BJ (cell line): ENCODE measurements at places on chromosomes 1 and 21.

GRCh38 chr1:185157599-185158412 lies 839 bp downstream of the SWT1 start:
- no peak for DNase-seq

DNA sequence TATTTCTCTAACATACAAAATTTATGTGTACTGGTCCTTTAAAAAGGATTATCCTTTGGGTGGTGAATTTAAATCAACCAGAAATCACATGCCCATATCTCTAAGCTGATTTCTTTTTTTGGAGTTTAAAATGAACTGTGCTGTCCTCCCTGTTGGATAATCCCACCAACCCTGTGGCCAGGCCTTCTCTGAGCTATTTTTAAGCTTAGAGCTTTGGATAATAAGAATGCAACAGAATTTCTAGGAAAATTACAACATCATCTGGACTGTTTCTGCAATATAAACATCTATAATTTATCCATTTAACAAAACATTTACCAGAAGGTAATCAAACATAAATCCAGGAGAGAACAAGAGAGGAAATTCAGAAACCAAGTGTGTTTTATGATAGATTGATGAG lies 88.3 kb downstream of the LRRC40 start:
- no peak for DNase-seq

DNA sequence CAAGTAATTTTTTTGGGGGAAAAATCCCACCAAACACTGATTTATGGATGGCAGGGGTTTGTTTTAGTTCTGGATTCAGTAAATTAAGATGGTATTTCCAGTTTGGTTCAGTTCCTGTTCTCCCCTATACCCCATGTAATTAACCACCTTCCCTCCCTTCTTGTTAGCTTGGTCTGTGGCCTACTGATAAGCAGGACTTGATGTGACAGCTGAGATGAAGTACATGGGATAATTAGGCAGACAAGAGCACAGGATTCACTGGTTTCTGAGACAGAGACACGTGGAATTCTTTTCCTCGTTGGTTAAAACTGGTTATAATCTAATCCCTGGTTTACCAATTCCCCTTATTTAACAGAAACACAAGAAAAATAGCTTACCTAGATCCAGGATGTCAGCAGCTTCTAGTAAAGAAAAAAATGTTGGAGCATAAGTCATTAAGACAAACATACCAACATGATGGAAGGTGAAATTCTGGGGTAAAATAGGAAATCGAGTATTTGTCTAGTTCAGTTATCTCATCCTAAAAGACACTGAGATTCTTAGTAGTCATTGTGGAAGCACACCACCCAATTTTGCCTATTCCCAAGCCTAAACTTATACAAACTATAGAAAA lies 81.5 kb downstream of the SCMH1 start:
- no peak for DNase-seq

GRCh38 chr1:14852291-14852690 lies 253.8 kb downstream of the KAZN start:
- no peak for DNase-seq

- DNase-seq = no peak
Observed at GRCh38 chr21:42735061-42735460, 81.6 kb downstream of the PDE9A start.

- no peak for DNase-seq
Observed at GRCh38 chr1:244041466-244042120, 9.5 kb upstream of the ZBTB18 start.

GRCh38 chr1:41591891-41592290 lies 107.4 kb upstream of the EDN2 start:
- no peak for DNase-seq

GRCh38 chr1:153968408-153968807 lies 706 bp downstream of the CREB3L4 start:
- DNase-seq = no peak

DNA sequence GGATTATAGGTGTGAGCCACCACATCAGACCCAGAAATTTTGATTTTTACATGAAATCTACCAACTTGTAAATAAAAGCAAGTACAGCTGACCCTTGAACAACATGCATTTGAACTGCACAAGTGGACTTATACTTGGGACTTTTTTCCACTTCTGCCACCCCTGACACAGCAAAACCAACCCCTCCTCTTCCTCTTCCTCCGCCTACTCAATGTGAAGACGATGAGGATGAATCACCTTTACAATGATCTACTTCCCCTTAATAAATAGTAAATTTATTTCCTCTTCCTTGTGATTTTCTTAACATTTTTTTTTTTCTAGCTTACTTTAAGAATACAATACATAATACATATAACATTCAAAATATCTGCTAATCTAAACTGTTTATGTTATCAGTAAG lies 17.5 kb upstream of the YRDC start:
- no peak for DNase-seq

DNA sequence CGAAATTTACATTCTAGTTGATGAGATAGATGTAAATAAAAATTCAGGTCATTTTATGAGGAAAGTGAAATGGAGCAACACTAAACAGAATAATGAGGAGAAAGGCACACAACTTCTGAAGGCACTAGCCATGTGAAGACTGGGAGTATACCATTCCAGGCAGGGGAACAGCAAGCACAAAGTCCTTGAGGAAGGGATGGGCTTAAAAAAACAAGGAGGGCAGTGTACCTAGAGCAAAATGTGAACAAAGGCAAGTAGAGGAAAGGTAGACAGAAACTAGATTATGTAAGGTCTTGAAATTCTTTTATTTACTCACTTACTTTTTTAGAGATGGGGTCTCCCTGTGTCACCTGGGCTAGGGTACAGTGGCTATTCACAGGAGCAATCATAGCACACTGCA lies 54.1 kb upstream of the LRIG2 start:
- no peak for DNase-seq

GRCh38 chr1:53122201-53122885 lies 20.1 kb downstream of the SLC1A7 start:
- no peak for DNase-seq

DNA sequence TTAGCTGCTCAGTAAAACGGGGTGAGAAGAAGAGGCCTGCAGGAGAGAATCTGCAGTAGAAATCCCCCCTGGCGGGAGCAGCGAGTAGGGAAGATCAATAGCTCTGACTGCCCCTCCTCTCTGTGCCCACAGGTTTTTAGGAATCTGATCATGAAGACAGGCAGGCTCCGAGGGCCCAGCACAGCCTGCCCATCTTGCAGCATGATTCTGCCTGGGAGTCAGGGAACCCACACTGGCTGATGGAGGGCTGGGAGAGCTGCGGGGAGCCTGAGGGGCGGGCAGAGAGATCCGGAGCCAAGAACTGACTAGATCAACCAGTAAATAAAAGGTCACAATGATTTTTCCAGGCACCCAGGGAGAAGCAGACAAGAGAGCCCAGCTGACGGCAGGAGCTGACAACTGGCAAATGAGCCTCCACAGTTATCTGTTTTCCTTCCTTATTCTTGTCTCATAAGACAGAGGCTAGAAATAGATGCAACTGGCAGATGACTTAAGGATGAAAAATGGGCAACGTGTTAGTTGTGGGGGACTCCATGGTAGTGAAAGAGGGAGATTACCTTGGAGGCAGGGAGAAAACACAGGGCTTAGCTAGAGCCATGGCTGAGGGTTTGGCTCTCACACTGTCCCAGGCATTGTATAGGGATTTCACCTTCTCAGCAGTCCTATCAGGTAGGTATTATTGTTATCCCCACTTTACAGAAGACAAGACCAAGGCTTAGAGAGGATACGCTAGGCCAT lies 116.2 kb downstream of the PLXNA2 start:
- no peak for DNase-seq

GRCh38 chr1:28139025-28139712 lies 37.3 kb downstream of the PTAFR start:
- DNase-seq = no peak

DNA sequence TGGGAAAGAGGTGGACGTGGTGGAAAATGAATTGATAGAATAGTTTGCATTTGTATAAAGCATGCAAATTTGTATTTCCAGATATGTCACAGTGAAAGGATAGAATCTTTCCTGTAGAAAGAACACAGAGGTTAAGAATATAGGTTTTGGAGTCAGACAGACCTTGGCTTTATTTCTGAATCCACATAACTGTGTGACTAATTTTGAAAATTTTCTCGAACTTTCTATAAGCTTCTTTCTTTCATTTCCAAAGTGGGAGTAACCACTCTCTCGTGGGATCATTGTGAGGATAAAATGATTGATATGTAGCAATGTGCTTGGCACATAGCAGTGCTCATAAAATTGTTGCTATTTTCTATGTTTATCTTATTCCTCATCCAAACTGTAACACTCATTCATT lies 108.8 kb downstream of the DISC1 start:
- DNase-seq = no peak

GRCh38 chr1:32733582-32734321 lies 31.2 kb upstream of the SYNC start:
- DNase-seq = no peak
